ENCODE measurements at places on chromosomes 7 and 10.

DNA sequence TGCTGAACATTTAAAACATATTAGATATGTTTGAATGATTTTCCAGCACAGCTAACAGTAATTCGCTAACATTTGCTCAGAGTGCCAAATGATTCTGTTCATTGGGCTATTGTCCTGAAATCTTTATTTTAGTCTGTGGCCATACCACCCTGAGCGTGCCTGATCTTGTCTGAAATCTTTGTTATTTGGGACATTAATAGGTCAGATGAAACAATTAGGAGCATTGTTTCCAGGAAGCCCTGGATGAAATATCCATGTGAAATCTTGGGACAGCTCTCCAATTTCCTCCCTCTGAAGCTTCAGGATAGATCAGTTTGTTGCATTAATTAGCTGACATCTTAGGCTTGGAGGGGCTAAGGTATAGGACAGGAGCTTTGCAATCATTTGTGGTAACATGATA lies 512.0 kb downstream of the KIF20B start:
- no peak for DNase-seq

DNA sequence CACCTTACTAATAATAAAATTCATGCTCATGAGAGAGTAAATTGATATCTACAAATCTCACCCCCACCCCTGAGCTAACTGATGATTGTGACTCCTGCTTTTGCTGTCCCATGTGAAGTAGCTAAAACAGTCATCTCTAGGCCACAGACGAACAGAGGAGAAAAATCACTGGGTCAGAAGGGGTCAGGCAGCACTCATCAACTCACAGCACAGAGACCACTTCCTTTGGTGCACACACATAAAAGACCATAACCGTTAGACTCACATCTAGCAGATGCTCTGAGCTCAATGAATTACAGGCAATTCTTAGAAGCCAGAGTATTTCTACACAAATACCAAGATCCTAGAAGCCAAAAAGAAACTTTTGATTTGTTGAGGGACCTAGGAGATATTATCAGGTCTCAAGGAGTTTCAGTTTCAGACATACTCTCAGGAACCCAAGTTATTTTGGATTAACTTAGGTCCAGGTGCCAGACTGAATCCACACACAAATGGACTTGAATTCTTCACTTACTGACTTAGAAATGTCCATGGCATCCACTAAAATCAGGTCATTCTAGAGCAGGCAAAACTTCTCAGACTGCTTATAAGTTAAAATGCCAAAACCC lies 65.0 kb upstream of the TES start:
- DNase-seq = no peak

GRCh38 chr10:73859784-73860491 lies 14.4 kb downstream of the CAMK2G start:
- DNase-seq = no peak

- DNase-seq = no peak
These were observed 8.7 kb upstream of the BAMBI start for GRCh38 chr10:28668363-28669226.

GRCh38 chr7:35993676-35994606 lies 159.1 kb upstream of the EEPD1 start:
- peak; percentile 65 for DNase-seq

GRCh38 chr10:124737708-124738107 lies 6.5 kb downstream of the FAM53B start:
- no peak for DNase-seq

- no peak for DNase-seq
These were observed 464 bp downstream of the DENND2A start for GRCh38 chr7:140640060-140640637.

- peak; percentile 34 for DNase-seq
These were observed 880.6 kb downstream of the LRMDA start for GRCh38 chr10:76311752-76312636.

GRCh38 chr7:116239434-116239833 lies 29.1 kb downstream of the TES start:
- no peak for DNase-seq

Measured in amniotic epithelial cell (primary cell).